ENCODE measurements at places on chromosomes 3 and 15.

DNA sequence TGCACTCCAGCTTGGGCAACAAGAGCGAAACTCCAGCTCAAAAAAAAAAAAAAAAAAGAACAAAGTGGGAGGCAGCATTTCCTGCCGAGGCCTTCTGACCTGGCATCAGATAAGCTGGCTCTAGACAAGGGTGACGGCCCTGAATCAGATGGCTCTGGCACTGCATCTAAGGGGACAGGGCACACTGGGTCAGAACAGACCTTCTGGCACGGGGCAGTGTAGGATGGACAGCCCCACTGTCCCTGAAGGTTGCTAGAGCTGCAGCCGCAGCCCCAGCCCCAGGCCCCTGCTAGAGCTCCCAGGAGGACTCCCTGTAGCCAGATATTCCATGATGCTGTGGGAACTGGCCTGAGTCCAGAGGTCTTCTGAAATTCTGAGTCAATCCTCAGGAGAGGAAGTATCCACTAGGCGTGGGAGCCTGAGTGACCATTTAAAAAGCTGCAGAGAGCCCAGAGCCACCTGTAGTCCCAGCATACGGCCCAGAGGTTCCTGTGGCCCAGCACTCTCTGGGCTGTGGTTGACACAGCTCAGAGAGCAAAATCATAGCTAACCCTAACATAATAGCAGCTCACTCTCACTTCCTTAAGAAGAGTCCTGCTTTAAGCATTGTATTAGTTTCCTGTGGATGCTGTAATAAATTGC, 69.2 kb upstream of the MFGE8 start:
- DNase-seq = no peak

DNA sequence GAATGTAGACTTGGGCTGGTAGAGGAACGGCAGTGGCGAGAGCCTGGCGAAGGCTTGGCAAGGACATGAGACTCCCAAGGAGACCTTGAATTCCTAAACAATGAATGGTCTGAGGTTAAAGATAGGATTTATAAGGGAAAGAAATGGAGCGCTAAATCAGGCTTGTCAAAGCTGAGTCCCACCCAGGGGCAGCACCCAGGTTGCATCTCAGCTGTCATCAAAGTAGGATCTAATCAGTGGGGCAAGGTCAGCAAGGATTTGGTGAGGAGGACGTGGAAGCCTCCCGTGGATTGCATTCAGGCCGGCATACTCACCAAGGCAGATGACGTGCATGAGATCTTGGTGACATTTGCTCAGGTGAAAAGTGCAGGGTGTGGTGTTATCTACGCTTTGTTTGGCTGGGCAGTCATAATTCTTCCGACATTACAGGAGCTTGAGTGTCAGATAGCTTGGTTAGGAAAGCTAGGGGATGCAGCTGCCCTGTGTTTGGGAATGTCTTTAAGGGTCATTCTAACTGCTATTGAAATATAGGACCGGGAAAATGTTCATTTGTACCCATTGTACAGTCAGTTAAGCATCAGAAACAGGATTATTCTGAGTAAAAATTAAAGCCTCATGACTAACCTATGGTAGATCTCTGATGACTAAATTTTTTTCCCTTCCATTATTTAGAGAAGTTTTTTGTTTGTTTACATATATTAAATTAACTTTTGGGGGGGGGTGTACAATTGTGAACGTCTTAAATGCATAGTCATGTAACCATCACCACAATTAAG, 99.4 kb upstream of the TSC22D2 start:
- no peak for DNase-seq

DNA sequence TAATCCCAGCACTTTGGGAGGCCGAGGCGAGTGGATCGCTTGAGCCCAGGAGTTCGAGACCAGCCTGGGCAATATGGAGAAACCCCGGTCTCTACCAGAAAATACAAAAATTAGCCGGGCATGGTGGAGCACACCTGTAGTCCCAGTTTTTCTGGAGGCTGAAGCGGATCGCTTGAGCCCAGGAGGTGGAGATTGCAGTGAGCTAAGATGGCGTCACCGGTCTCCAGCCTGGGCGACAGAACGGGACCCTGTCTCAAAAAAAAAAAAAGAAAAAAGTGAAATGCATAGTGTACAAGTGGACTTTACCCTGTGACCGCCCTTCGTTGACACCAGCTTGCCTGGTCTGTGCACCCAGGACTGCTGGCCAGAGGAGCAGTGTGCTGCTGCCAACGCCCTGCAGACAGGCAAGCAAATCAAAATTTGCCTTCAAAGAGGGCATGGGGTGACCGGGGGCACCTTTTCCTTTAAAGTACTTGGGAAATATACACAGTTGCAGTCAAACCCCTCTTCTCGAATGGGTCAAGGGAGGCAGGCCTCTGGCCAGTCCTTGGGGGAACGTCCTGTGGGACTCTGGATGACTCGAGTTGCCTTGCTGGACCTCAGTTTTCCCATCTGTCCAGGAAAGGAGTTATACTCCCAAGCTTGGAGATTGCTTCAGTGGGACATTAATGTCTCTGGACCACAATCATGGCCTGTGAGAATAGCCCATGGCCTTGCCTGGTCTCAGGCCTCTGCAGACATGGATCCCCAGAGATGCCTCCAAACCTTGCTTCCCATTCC, 1.0 kb downstream of the XYLB start:
- no peak for DNase-seq

DNA sequence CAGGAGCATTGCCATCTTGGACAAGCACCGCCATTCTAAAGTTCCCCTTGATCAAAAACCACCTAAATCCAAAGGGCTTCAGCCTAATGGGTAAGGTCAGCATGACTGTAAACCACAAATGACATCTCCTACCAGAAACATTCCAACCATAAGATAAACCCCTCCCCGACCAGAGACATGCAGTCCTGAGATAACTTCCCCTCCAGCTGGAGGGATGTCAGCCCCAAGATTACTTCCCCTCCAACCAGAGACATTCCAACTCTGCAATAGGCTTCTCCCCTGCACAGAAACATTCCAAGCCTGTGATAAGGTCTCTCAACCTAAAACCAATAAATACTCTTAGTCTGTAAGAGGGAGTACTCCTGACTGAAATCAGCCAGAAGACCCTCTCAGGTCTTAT, 62.7 kb upstream of the DNAJC19 start:
- DNase-seq = no peak

- no peak for DNase-seq
Observed at GRCh38 chr3:63355809-63356208, 77.7 kb downstream of the SYNPR start.

GRCh38 chr3:109927726-109928125, 590.4 kb upstream of the DPPA4 start:
- no peak for DNase-seq

DNA sequence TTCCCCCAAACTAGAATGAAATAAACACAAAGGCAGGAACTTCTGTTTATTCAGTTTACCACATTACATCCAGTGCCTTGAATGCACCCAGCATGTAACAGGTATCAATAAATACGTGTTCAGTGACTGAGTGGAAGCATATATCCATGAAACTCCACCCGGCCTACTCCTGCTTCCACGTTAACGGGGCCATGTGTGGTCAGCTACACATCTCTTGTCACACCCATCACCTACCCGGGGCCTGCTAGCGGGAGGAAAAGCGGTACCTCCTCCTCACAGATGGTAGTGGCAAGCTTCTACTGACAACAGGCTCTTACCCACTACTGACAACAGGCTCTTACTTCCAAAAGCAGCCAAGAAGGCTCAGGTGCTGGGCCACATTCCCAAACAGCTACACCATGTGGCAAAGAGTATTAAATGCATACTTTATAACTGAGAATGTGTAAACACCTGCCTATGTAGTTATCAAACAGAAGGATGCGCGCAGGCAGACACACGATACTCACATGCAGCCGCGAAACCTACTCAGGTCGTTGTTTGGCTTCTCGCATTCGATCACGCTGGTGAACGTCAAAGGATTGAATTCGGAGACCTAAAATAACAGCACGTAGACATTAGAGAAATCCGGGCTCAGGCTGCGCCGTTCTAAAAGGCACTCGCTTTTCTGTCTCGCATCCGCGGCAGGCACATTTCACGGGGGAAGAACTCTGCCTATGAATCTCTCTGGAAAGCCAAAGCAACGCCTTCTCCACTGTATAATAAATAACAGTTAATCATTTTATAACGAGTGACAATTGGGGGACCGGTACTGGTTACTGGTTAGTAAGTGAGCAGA, 127.4 kb downstream of the ATP10A start:
- no peak for DNase-seq

DNA sequence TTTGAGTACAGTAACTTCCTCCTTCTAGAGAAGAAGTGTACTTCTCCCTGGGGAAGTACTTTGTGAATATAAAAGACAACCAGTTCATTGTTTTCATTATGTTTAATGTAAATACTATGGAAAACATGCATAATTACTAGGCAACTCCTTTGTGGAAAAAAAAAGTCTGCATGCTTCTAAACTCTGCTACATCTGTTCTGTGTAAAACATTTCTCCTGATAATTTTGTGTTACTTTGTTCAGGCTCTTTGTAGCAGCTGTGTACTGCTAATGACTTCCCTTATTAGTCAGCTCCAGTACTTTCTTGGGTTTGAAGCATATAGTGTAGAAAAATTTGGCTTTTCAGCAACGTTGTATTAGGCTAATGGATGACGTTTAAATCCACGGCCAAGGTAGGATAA, 111.6 kb downstream of the FEZF2 start:
- no peak for DNase-seq

- DNase-seq = no peak
Observed at GRCh38 chr3:182925944-182926337, 54.4 kb downstream of the DCUN1D1 start.

- DNase-seq = no peak
Observed at GRCh38 chr3:187066228-187066995, 72.9 kb downstream of the RPL39L start.

- no peak for DNase-seq
Observed at GRCh38 chr15:85473455-85473854, 93.1 kb downstream of the AKAP13 start.

DNA sequence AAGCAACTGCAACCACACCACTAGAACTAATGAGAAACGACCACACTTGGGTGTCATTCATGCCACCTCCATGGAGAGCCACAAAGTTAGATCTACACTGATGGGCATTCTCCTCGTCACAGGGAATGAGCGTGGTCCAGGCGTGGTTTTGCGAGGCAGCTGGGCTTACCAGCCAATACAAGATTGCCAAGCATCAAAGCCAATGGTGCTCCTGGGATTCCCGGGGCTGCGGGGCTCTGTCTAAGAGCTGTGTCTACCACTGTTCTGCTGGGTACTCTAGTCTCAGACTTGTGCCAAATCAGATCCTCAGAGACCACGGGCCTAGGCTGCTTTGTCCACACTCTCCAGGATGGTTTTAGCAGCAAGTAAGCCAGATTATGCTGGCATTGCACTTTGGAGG, 43.8 kb downstream of the RAB6B start:
- no peak for DNase-seq

GRCh38 chr3:9147896-9148266, 101.6 kb downstream of the SRGAP3 start:
- DNase-seq = no peak

DNA sequence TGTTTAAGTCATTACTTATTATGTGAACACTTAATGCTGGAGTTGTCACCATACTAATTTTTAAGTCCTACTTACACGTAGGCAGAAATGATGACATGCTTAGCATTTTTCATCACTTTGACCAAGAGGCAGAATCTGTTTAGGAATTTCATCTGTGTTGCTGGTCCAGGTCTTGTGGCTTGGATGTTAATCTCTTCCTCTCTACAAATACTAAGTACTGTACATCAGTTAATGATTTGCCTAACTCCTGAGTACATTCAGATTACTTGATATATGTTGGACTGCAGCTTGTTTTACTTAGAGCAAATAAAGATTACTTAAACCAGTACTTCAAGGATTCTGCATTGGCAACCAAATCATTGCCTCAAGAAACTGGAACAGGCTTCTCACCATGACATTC, 8.6 kb downstream of the SNRK start:
- DNase-seq = no peak

DNA sequence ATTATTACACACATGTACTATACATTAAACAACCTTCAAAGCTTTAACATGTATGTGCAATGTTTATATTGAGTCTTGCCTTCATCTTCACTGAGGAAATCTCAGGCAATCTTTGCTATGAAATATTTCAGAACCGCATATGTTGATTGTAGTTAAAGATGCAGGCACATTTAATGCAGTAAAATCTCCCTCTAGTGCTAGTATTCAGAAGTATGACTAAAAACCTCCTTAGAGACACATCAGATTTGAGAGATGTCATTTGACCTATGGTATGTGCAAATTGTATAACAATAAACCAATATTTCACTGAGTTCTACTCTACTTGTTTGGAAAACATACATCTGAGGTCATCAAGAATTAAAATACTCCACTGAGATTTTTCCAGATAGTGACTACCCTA, 123.8 kb upstream of the C15orf61 start:
- no peak for DNase-seq

GRCh38 chr3:180828723-180829408, 83.6 kb upstream of the FXR1 start:
- DNase-seq = no peak

- no peak for DNase-seq
Observed at GRCh38 chr3:177443469-177443868, 246.2 kb upstream of the TBL1XR1 start.

GRCh38 chr15:40743485-40743901, 11.6 kb downstream of the RMDN3 start:
- no peak for DNase-seq

DNA sequence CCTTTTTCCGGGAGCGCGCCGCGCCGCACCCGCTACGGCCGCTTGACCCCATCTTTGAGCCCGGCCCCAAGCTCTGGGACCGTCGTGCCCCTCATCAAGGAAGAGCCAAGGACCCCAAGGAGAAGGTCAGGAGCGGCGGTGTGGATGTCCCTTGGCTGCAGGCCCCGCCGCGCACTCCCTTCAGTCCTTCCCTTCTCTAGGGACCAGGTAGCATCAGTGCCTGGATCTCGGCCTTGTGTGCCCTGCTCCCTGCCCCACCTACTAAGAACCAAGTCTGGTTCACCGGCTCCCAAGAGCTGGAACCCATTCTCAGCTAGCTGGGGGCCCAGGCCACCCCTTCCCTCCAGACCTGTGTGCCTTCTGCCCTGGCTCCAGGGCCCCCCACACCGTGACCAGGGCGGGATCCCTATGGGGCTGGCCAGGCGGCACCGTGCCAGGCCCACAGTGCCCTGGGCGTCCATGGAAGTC, 69.3 kb upstream of the CGNL1 start:
- no peak for DNase-seq

GRCh38 chr3:186526256-186526606, 17.9 kb downstream of the CRYGS start:
- DNase-seq = no peak

GRCh38 chr15:66775127-66776105, 73.4 kb downstream of the SMAD6 start:
- no peak for DNase-seq

GRCh38 chr15:77836121-77836692, 203.5 kb upstream of the LINGO1 start:
- DNase-seq = no peak

GRCh38 chr3:157631478-157631877, 128.3 kb upstream of the VEPH1 start:
- no peak for DNase-seq

DNA sequence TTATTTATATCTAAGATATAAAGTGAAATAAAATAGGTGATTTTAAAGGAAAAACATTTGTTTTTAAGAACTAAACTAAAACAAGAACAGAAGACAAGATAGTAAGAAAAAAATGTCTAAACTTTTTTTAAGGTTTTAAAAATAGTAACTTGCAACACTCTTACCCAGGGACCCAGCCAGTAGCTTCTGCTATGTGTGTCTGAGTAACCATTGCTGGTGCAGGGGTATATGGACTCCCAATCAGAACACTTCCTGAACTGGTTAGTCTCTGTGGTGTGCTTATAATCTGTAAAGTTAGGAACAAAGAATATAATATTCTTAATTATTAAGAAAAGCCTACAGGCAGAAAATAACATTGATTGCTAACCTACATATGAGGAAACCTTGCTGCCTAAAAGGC, 118.4 kb downstream of the ATP1B3 start:
- no peak for DNase-seq

- no peak for DNase-seq
Observed at GRCh38 chr3:10423171-10423882, 82.1 kb downstream of the ATP2B2 start.

Data from globus pallidus (tissue), 1 donor.